ENCODE measurements at places on chromosomes 12 and 14.

DNA sequence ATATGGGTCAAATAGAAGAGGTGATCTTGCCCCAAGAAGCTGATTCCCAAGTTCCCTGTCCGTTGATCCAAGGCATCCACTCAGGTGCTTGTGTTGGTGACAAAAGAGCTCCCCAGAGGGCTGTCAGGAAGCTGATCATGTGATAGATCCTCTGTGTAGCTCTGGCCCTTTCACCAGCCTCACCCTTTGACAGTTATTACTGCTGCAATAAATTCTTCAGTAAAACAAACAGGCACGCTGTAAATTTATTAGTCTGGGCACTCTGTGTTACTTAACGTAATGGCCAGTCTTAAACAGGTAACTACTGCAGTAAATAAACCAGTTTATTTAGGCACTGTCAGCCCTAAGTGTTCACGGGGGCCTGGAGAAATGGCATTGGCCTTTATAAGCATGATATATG lies 473.9 kb downstream of the BCL11B start:
- DNase-seq = no peak

- no peak for DNase-seq
Observed at GRCh38 chr12:10341892-10342509, 34.3 kb downstream of the KLRD1 start.

DNA sequence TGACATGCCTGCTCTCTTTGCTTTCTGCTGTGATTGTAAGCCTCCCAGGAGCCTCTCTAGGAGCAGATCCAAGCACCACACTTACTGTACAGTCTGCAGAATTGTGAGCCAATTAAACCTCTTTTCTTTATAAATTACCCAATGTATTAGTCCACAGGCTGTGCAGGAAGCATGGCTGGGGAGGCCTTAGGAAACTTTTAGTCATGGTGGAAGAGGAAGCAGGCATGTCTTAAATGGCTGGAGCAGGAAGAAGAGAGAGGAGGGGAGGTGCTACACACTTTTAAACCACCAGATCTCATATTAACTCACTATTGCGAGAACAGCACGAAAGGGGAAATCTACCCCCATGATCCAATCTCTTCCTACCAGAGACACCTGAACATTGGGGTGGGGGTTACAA lies 108.9 kb downstream of the DERA start:
- no peak for DNase-seq

- DNase-seq = no peak
Observed at GRCh38 chr12:123877968-123878367, 94.7 kb downstream of the CCDC92 start.

DNA sequence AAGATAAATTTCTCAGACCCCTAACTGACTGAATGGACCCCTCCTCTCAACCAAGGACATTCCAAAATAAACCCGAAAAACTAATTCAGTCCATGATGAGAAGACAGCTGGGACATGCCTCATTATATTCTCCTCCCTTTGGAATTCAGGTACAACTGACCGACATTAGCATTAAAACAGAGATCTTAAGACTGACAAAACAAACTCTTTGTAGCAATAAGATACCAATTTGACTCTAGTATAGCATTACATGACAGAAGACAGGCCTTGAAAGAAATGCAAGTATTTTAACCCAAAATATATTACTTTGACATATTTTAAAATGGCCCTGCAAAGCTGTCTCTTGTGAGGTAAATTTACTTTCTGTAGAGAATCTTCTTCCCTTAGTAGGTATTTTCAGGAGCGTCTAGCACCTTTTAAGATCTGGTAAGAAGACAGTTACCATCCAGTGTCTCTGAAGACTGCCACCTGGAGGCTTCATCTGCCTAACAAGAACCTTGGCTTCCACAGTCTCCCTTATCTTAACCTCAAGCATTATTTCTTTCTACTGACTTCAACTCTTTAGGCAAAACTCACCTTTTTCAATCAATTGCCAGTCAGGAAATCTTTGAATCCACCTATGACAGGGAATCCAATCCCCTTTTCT lies 957.5 kb downstream of the SLC6A15 start:
- DNase-seq = no peak

GRCh38 chr12:120853188-120853587 lies 51.0 kb downstream of the SPPL3 start:
- no peak for DNase-seq

Measured in effector memory CD8-positive, alpha-beta T cell (primary cell).